Activated naive CD4-positive, alpha-beta T cell treated with anti-CD3 and anti-CD28 coated beads, Interleukin-2, amount 10 ng/mL, durations not matched to agents 5 hours and 36 hours (primary cell): ENCODE measurements at places on chromosomes 2 and 18. TPM values are rescaled to one million over a fixed set of nuclear protein-coding genes. Genes with fewer than 3 reads are reported as not detected.

Gene GAL3ST2
- total RNA-seq = not detected

Gene ATP6V1C2
- total RNA-seq = not detected

Gene IL1RN
- 0.25 TPM for total RNA-seq

Gene MYO1B
- 3.0 TPM for total RNA-seq

Gene SEPTIN10
- 0.89 TPM for total RNA-seq

Gene SPC25
- total RNA-seq = 32.1 TPM

Gene DSG1
- not detected for total RNA-seq

Gene FEZ2
- 17.2 TPM for total RNA-seq

Gene BMP10
- not detected for total RNA-seq

Gene MAP2
- not detected for total RNA-seq

Gene XDH
- total RNA-seq = 0.99 TPM

Gene EFHD1
- 8.2 TPM for total RNA-seq

Gene MRPL19
- total RNA-seq = 35.7 TPM

Gene SANBR
- 8.2 TPM for total RNA-seq

Gene VIT
- total RNA-seq = not detected

Gene CTNNA2
- total RNA-seq = not detected

Gene TRAF3IP1
- 8.4 TPM for total RNA-seq

Gene RESP18
- not detected for total RNA-seq

Gene TTN
- 11.6 TPM for total RNA-seq

Gene C2orf92
- total RNA-seq = 8.3 TPM

Gene ST6GAL2
- not detected for total RNA-seq

Gene PXDN
- total RNA-seq = not detected

Gene DTNA
- not detected for total RNA-seq
